Panc1 (cell line): ENCODE measurements at places on chromosomes 2 and 18. TPM values are rescaled to one million over a fixed set of nuclear protein-coding genes. Genes with fewer than 3 reads are reported as not detected.

- DNase-seq: no peak
Measured at GRCh38 chr2:182962641-182963040, 75.6 kb downstream of the NCKAP1 start.

DNA sequence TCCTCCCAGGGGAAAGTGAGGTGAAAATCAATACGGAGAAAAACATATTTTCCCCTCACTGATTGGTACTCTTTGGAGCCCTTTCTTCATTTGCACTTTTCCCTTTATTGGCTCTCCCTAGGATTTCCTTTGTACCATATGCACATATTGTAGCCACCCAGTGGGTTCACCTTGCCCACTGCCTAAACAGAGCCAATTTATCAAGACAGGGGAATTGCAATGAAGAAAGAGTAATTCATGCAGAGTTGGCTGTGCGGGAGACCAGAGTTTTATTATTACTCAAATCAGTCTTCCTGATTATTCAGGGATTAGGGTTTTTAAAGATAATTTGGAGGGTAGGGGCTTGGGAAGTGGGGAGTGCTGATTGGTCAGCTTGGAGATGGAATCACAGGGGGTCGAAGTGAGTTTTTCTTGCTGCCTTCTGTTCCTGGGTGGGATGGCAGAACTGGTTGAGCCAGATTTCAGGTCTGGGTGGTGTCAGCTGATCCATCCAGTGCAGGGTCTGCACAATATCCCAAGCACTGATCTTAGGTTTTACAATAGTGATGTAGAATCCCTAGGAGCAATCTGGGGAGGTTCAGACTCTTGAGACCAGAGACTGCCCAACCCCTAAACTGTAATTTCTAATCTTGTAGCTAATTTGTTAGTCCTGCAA lies 15.1 kb upstream of the KCNE4 start:
- DNase-seq: no peak

DNA sequence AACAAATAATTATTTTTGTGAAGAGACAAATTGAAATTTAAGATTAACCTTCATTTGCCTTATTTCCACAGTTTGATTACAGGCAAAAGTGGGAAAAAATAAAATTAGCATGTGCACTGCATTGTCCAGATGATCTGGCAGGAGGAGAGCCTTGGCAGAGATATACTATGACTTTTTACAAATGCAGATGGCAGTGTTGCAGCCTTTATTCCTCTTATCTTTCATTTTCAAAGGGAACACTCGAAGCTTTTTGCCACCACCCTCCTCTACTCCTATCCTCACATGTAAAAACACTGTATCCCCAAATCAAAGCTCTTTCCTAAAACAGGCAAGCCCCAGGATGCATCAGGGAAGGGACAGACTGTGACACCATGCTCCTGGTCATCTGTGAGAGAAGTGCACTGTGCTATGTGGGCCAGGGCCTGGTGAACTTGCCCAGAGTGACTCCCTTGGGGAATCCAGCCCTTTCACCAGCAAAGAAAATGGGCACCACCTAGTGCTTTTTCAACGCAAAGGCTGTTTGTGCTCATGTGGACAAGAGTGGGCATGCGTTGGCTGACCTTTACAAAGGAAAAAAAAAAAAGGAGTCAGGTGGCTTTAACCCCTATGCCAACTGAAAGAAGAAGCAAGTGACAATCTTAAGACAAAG lies 74.7 kb upstream of the ETAA1 start:
- peak; percentile 55 for DNase-seq

DNA sequence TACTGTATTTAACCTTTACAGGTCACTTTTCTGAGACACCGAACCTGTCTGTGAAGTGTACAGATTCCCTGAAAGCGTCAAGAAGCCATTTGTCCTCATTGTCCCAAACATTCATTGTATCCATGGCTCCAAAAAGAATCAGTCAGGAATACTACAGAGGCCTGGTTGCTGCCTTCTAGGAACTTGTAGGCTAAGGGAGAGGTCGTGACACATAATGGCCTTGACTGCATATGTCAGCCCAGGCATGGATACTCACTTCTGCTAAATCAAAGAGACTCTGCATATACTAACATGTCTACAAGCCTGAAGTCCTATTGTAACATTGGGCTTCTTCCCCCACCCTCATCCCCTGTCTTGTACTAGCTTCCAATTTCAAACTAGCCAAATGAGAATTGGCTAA lies 40.2 kb downstream of the ONECUT2 start:
- DNase-seq: no peak

GRCh38 chr2:207561386-207562080 lies 31.8 kb downstream of the CREB1 start:
- no peak for DNase-seq

DNA sequence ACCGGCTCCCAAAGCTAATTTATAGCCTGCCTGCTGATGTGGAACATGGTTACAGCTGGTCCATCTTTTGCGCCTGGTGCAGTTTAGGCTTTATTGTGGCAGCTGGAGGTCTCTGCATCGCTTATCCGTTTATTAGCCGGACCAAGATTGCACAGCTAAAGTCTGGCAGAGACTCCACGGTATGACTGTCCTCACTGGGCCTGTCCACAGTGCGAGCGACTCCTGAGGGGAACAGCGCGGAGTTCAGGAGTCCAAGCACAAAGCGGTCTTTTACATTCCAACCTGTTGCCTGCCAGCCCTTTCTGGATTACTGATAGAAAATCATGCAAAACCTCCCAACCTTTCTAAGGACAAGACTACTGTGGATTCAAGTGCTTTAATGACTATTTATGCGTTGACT lies 51.4 kb downstream of the TMEM178A start:
- no peak for DNase-seq

DNA sequence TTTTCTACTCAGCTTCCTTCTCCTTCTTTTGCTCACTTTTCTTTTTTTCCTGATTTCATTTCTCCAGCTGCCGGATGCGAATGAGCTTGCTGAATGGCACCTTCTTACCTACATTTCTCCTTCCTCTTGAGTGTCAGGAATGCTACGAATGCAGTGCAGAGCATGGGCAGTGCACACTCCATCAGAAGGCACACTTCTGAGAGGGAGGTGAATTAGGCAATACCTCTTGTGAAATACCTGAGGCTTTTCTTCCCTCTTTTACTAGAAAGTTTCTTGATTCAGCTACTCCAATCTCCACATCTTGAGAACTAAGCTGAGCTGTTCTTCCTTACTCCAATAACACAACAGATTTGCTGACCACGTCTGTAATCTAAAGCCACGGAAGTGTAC lies 51.1 kb downstream of the PLEKHM3 start:
- DNase-seq: no peak

DNA sequence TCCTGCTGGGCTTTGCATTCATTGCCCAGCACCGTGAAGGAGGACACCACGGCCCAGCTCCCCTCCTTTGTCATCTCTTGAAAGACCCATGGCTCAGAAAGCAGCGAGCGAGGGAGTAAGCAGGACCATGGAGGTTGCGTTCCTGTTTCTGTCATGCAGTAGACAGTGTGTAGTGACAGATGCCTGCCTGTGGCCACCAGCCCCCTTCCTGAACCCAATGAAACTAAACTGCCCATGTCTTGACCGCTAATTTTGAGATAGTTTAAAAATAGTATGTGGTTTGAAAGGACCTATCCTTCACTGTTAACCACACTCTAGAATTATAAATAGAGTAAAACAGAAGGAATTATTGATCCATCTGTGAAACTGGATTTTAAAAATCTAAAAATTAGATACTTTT lies 88.2 kb downstream of the ASAP2 start:
- DNase-seq: no peak

DNA sequence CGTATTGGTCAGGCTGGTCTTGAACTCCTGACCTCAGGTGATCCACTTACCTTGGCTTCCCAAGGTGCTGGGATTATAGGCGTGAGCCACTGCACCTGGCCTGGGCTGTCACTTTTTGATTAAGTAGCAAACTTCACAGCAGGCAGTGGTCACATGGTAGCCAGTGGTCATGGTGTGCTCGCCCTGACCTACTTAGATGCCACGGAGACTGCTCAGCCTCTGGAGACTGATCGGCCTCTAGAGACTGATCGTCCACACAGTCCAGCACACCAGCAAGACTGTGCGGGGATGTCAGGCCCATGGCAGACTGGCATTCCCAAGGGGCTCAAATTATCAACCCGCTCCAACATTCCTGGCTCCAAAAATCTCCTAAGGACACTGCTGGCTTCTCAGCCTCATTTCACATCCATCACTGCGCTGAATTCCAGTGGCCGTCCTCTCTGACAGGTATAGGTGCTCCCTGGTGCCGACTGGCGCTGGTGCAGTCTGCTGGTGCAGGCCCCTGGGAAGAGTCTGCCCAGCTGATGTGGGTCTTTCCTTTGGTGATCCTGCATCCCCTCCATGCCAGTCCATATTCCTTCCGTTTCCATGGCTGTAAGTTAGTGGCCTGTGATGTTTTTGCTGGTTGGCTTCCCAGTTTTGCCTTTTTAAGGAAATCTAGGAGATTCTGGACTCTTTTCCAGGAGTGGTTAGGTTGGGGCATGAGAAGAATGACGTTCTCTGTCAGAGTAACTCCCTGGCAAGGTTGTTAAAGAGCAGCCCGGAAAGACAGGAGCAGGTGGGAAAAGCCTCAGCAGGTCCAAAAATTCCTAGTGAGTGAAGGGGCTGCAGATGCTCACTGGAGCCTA lies 374.5 kb upstream of the HS6ST1 start:
- DNase-seq: no peak

GRCh38 chr2:80548469-80548868 lies 243.9 kb upstream of the LRRTM1 start:
- DNase-seq: no peak

DNA sequence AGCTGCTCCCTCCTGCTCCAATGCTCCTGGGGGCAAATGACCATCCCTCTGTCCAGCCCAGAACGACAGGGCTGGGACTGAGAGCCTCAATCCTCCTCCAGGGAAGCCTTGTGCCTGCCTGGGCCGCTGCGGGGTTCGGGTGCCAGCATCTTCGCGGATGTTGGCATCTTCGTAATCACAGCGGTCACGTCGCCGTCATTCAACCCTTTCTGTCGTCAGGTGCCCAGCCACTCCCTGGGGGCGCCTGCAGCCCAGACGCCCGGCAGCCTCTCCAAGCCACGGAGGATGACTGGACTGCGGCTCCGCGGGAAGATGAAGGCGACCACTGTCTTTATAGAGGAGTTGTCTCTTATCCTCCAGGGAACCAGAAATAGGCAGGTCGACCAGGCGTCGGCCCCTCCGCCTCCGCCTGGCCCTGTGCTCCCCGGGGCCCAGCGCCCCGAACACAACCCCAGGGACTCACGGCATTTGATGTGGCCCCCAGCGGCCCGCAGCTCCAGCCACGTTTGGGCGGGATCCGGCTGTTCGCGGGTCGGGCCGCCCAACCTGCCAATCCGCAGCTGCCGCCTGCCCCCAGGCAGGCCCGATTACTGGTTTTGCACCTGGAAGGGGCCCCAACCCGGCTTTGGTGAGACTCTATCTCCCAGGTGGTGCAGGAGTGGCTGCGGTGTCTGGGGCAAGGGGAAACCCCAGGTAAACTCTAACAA lies 113.9 kb downstream of the THNSL2 start:
- DNase-seq: no peak

- DNase-seq: no peak
Measured at GRCh38 chr2:190465060-190465459, 56.9 kb downstream of the MFSD6 start.

GRCh38 chr2:36376319-36376765 lies 20.8 kb downstream of the CRIM1 start:
- no peak for DNase-seq

- DNase-seq: no peak
Measured at GRCh38 chr18:31942291-31942998, 483 bp downstream of the TRAPPC8 start.

DNA sequence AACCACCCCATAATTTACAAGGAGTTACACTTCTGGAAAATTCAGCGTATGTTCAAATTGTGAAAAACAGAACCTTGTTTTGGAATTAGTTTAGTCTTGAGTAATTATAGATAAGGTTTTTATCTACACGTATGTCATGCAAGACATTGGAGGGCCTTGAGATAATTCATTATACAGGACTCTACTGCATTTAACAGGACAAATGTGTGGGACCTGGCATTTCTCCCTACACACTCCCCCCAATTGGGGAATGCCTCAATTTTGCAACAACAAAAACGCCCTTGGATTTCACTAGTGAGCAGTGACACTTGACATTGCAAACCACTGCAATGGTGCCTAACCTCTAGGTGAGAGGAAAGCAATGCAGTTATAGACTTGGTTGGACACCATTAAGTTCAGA lies 11.4 kb downstream of the SLC1A4 start:
- no peak for DNase-seq

DNA sequence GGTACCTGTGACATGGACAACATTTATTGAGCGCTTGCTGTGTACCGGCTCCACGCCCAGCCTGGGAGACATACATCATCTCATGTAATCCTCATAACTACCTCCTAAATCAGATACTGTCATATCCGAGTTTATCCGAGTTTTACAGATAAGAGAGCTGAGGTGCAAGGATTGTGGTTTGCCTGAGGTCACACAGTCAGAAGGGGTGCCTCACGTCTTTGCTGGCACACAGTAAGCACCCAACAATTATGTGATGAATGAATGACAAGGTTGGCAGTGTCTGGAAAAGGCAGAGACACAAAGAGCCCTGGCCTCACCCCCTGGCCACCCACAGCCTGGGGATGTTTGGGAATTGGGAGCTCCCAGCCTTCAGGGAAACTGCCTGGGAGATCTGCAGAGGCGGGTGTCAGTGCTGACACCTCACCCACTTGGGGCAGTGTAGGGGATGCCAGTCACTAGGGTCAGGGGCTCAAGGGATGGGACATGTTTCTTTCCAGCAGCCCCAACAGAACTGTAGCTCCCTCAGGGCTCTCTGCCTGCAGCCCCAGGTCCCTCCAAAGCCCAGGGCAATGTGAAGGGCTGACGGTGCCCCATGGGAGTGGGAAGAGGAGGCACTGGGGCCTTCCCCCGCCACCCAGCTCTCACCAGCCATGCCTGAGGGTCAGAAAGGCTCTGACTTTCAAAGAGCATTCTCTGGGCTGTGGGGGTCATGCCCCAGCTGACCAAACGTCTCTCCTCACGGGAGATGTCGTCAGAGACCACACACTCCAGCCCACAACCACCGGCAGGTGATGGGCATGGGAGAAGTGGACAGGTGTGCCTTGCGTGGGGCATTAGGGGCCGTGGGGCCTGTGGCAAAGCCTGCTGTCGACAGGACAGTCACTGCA lies 157.5 kb downstream of the ZFP36L2 start:
- DNase-seq: no peak

DNA sequence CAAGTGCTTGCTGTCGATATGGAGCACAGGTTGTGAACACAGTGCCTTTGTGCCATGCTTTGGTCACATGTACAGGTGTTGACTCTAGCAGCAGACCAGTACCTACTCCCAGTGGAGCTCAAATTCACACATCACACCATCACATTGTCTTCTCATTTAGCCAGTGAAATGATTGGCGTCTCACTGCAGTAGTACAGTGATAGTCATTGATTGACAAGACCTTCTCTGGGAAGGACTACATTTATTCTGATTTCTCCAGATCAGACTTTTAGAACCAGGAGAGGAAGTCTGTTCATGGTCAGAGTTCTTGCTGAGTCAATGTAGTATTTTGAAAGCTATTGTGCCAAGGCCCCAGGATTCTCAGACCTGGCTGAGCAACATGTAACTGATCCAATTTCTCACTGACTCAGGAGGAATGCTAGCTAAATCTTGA lies 75.2 kb downstream of the FMNL2 start:
- no peak for DNase-seq

Gene PKDCC
- total RNA-seq: 14.8 TPM

Gene UGT1A8
- total RNA-seq: 0.15 TPM

Gene POTEI
- total RNA-seq: 0.92 TPM

Gene FAM228A
- total RNA-seq: not detected

Gene NEU2
- not detected for total RNA-seq

Gene CLIP4
- 43.0 TPM for total RNA-seq

Gene ST8SIA3
- not detected for total RNA-seq
